ENCODE measurements at places on chromosomes 16 and 17.

DNA sequence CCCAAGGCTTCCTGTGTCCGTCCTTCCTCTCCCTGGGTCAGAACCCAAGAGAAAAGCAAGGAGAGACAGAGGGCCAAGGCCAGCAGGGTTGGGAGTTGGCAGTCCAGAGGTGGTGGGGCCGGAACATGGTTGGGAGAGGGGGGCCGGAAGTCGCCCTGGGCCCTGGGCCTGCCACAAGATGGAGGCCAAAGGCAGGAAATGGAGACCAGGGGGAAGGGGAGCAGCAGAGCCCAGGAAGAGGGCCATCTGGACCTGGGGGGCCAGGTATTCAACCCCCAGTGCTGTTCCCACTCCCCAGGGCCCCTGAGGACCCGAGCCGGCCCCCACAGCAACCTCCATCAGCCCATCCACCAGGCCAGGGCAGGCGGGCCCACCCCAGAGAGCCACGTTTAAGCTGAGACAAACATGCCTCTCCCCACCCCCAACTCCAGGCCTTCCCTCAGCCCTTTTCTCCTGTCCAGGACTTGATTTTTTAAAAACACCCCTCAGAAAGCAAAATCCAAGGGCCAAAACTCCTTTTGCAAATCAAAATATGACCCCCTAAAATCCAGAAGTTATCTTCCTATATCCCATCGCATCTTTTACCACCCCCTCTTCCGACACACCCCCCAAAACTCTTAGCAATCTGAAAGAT is 4.4 kb upstream of the BCL6B start:
- DNase-seq, result no peak

GRCh38 chr16:7501868-7502267 is 169.2 kb downstream of the RBFOX1 start:
- no peak for DNase-seq

DNA sequence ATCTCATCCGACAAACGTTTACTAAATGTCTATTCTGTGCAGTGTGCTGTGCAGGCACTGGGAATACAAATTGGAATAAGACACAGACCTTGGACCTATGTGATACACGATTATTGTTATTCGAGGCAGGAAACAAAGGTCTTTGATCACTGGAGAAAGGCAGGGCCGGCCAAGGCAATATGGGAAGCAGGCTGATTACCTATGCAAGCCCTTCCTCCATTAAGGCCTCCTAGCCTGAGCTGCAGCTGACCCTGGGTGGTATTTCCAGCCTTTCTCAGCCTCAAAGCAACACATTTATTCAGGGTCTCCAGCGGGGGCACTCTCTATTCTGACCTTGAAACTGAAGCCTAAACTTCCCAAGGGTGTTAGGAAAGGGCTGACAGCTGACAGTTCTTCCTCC is 13.4 kb downstream of the ST6GALNAC1 start:
- DNase-seq, result no peak

DNA sequence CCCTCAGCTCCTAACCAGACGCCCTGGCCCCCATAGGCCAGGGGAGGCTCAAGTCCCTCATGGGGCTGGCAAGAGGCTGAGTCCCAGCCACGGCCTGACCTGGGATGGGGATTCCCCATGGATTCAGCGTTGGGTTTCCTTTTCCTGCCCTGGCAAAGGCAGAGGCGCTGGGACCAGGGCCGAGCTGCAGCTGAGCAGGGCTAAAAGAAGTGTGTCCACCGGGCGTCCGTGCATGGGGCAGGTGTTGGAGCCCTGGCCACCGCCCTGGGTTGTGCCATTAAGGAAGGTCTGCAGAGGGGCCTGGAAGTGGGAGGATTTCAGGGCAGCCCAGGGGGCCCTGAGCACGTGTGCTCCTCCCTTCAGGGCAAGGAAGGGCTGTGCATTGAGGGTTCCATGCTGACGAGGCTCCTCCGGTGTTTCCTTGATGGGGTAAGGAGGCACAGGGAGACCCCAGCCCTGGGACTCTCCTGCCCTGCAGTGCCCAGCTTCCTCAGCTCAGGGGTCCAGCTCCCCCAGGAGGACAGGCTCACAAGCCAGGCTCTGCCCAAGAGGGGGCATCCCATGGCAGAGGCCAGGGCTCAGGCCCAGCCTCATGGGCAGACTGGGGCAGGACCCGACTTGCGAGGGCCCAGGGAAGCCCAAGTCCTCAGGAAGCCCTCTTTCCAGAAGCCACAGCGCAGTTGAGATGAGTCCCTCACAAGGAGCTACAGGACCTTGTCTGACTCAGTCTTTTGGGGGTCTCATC is 10.1 kb downstream of the TBC1D26 start:
- DNase-seq, result no peak

- DNase-seq, result no peak
Measured at GRCh38 chr16:86294535-86295196, 215.7 kb upstream of the FOXF1 start.

GRCh38 chr16:84670063-84670462 is 21.8 kb downstream of the KLHL36 start:
- no peak for DNase-seq

- DNase-seq, result no peak
Measured at GRCh38 chr16:2482708-2483534, 8.0 kb downstream of the TBC1D24 start.

DNA sequence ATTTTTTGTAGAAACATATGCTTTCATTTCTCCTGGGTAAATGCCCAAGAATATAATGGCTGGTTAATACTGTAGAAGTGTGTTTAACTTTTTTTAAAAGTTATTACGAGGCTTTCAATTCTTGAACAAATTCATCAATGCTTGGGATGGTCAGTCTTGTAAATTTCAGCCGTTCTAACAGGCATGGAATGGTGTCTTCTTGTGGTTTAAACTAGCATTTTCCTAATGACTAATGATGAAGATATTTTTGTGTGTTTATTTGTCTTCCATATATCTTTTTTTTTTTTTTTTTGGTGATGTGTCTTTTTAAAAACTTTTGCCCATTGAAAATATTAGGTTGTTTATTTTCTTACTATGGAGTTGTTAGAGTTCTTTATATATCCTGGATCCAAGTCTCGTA is 67.1 kb downstream of the MGAT5B start:
- DNase-seq, result no peak

- no peak for DNase-seq
Measured at GRCh38 chr16:49108611-49109010, 173.0 kb downstream of the CBLN1 start.

- no peak for DNase-seq
Measured at GRCh38 chr16:1530883-1531637, 2.4 kb upstream of the TMEM204 start.

GRCh38 chr16:66428682-66429251 is 1.7 kb downstream of the BEAN1 start:
- DNase-seq, result no peak

DNA sequence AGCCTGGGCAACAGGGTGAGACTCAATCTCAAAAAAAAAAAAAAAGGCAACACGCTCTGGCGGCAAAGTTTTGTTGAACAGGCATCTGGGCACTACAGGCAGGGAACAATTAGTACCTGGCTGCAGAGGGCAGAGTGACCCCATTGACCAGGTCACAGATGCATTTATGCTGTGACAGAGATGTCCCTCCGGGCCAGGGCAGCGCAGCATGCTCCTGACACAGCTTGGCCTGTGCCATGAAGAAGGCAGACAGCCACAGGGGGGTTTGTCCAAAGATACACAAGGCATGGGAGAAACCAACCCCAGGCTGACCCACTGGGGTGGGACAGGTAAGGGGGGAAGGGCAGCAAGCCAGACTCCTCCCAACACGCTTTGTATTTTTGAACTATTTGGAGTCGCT is 7.7 kb upstream of the SRRM2 start:
- DNase-seq, result no peak

DNA sequence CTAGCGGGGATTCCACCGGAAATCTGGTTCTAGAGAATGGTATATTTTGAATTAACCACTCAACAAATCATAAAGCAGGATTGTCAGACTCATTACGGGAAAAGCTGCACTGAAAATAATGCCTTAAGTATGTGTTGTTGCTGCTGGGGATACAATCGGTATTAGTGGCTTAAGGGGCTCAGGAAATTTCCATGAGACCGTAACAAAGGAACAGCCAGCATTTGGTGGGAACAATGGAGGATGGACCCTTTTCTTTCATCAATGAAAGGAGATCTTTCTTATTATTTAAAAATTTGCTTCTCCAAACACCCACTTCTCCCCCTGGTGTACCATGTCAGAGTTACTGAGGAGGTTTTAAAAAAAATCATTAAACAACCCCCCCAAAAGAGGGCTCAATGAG is 342.6 kb upstream of the ZFHX3 start:
- DNase-seq, result no peak

DNA sequence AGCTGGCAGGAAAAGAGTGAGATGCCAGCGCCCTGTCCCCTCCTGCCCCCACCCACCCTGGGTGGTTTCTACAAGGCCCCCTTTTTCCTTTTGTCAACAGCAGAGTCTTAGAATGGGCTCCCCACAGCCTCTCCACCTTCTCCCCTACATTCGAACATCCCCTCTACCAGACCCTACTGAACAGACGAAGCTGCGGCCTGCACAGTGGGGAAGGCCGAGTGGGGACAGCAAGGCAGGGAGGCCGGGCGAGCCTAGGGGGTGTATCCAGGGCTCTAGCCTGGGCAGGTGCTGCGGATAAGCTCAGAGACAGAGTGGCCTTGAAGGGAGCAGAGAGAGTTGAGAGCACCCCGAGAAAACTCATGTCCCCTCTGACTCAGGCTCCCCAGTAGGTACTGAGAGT is 7.4 kb downstream of the ZACN start:
- DNase-seq, result no peak

DNA sequence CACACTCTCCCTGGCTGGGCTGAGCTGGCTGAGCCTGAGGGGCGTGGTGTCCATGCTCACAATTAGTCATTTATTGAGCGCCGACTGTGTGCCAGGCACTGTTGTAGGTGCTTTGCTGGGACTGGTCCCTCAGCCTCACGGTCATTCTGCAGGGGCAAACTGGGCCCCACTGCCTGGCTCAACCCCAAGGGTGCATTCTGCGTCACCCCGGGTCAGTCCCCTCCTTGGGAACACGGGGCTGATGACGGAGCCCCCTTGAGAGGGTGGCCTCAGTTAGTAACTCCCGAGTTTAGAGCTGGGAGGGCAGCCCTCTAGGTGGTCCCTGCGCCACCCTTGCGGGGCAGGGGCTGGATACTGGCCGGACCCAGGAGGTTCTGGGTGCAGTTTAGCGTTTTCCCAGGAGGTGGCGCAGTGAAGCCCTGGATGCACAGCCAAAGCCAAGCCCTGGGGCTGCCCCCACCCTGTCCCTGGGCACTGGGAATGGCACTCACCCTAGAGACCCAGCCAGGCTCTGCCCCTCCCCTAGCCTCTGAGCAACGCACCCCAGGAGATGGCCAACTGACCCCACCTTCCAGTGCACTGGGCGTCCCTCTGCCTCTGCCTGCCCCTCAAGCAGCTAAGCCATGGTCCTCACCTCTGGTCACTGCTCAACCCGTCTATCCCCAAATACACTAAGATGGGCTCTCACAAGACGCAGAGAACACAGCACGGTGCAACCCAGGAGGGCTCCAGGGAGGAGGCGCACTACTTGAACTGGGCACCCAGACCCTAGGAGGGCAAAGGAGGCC is 243.2 kb upstream of the GSE1 start:
- peak; percentile 18 for DNase-seq

DNA sequence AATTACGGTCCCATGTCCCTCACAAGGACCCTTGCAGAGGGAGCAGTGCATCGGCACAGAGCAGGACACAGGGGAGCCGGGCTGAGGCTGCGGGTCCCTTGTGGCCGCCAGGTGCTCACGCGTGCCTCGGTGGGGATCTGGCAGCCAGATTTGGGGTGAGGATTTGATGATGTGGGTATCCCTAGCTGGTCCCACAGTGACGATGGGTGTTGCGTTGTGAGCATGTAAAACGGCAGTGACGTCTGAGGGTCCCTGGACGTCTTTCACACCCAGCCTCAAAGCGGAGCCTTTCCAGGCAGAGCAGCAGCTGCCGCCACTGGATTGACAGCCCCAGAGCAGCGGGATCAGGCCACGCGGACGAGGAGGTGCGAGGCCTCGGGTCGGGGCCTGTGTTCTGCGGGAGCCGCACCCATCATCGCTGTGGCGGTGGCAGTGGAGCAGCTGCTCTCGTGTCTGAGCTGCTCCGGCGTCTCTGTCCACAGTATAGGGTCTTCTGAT is 54.6 kb downstream of the WDR45B start:
- DNase-seq, result no peak

- DNase-seq, result no peak
Measured at GRCh38 chr17:14312522-14312921, 11.6 kb downstream of the HS3ST3B1 start.

- DNase-seq, result no peak
Measured at GRCh38 chr16:49852279-49852678, 3.6 kb downstream of the ZNF423 start.

DNA sequence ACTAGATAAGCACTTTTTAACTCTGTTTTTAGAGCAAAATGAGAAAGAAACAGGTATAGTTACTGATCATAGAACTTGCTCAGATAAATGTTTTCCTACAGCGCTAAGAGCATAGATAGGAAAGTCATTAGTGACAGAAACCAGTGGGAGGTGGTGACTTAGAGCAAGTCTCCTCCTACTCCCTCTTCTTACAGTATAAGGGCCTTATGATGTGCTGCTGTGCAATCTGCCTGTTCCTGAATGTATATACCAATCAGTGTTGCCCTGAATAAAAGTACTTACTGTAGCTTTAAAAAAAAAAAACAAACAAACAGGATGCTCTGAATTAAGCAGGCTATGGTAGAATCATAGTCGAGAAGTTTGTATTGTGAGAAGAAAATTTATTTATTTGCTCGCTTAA is 23.3 kb upstream of the RASL10B start:
- no peak for DNase-seq

DNA sequence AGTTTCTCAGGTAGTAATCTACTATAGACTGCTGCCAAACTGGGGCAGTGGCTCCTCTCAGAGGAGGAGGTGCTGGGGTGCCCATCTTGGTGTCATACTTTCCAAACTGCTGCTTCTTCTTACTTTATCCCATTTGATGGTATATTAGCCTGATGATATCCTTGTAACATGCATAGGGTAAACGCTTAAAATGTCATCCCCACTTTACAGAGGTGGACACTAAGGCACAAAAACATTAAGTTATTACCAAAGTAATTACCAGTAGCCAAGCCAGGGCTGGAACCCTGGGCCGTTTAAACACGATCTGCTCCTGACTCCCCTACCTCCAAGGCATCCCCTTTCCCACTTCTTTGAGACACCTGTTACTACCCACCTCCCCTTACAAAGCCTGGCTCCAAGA is 37.8 kb upstream of the CSNK2A2 start:
- no peak for DNase-seq

DNA sequence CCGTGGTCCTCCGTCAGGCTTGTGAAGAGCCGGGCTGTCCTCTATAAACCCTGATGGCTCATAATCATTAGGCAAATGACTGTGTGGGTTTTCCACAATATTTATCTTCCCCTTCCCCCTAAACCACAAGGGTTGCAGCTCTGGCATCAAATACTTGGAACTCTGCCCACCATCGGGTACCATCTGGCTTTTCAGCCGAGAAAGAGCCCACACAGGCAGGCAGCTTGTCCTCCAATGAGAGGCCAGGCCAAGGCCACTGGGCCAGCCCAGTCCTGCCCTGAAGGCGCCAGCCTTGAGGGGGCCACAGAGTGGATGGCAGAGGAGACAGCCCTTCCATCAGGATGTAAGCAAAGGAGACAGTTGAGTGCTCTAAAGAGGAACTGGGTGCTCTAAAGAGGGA is 31.8 kb upstream of the NAT9 start:
- no peak for DNase-seq
